ENCODE measurements at places on chromosomes 3 and 15.
A peak's percentile ranks its signal among the peaks of the same experiment; 100 is the strongest.

GRCh38 chr3:46670891-46671427 lies 22.5 kb downstream of the ALS2CL start:
- DNase-seq, result no peak

DNA sequence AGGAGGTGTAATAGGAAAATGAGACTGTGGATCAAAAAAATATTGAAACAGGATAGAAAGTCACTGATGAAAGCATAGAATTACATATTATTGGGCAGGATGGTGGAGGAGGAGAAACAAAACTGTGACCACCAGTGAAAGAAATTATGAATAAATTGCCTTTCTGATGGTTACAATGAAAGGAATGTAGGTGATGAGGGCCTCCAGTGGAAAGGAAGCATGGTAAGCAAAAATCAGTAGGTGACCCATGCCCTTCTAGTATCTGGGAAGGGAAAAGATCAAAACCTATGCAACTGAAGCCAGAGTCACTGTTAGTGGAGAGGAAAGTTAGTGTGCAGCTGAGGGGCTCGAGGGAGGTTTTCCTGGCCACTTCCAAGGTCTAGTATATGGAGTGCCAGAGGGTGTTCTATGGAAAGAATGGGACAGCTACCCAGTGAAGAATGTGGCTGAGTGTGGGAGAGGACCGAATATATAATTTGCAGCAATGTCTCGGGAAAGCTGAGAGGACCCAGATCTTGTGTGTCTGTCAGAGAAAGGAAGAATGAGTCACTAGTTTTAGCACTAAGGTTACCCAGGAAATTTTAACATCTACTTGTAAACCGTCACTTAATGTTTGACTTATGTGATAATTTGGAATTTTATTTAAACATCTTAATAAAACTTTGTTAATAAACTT lies 146.2 kb downstream of the NFKBIZ start:
- DNase-seq, result no peak

- no peak for DNase-seq
Observed at GRCh38 chr15:78061963-78062427, 15.5 kb downstream of the TBC1D2B start.

GRCh38 chr15:31091481-31091880 lies 10.0 kb downstream of the TRPM1 start:
- no peak for DNase-seq

GRCh38 chr15:91664224-91664836 lies 189.2 kb upstream of the SLCO3A1 start:
- no peak for DNase-seq

DNA sequence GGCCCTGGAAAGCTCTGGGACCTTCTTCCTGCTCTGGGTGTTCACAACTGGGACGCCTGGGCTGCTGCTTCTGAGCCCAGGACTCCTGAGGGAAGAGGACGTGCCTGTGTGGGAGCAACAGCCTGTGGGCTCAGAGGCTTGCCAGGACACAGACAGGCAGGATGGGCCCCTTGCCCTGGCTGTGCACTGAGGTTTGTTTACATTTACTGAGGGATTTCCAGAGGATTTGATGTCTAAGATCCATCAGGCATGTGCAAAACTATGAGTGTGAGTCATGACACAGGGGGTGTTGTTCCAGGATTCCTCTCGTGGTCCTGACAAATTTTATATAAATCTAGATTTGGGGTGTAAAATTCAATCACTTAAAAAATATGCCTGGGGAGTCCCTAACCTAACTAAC lies 10.6 kb downstream of the CCR9 start:
- no peak for DNase-seq

DNA sequence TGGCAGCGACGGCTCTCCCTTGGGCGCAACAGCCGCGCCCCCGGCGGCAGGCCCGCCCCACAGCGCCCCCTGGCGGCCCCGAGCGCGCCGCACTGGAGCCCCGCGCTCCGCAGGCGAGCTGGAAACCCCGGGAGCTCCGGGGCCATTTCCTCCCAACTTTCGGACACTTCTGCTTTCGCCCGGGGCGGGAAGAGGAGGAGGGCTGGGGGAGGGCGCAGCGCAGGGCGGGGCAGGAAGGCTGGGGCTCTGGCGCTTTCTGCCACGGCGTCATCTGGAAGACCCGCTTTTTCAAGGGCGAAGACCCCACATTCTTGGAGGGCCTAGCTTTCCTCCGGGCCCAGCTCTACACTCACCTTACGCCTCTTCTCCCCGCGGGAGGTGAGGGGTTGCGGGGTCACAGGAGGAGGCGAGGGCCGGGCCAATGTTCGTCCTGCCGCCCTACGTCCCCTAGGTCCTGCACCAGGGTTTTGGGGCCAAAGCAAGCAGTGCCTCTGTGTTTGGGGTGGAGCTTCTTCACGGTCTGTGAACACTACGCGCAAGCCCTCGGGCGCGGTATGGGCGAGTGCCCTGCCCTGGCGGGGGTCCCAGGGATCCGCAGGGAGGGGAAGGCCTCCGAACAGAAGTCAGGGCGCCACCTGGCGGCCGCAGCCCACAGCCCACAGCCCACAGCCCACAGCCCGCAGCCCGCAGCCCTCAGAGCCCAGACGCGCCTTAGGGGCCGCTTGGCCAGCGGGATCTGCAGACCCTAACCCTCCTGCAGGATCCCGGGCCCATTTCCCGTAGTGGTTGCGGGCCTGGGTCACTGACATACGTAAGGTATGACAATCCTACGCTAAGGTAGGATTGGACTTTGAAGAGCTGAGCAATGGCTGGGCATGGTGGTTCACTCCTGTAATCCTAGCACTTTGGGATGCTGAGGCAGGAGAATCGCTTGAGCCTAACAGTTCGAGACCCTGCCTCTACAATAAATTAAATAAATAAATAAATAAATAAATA lies 31.1 kb downstream of the FOXL2 start:
- DNase-seq, result peak; percentile 75

GRCh38 chr3:126211569-126211968 lies 31.2 kb upstream of the ALDH1L1 start:
- no peak for DNase-seq

DNA sequence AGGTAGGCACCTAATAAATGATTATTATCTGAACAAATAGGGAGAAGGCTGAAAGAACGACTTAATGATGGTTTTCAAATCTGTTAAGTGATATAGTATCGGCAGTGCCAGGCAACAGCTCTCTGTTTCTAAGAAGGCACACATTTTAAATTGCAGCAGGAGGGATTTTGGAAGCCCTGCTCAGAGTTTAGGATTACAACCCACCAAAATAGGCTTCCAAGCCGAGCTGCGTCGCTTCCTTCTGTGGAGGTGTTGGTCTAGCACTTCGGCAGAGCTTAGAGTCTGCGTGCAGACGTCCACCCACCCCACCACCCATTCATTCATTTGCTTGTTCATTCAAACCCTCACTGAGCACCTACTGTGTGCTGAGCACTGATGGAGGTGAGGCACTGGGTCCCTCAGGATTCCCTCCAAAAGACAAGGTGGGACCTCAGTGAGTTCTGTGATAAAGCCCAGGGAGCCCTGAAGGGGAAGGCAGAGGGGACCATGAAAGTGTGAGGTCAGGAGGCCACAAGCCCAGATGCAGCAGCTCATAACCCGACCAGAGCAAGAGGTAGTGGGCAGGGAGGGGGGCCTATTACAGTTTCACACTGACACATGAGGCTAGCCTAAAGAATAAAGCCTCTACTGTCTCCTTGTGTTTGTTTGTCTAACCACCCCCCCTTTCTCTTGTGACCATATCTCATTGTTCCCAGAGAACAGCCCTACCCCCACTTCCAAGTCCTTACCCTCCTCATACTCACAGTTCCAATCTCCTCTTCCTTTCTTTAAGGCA lies 8.9 kb downstream of the ADCY5 start:
- no peak for DNase-seq

DNA sequence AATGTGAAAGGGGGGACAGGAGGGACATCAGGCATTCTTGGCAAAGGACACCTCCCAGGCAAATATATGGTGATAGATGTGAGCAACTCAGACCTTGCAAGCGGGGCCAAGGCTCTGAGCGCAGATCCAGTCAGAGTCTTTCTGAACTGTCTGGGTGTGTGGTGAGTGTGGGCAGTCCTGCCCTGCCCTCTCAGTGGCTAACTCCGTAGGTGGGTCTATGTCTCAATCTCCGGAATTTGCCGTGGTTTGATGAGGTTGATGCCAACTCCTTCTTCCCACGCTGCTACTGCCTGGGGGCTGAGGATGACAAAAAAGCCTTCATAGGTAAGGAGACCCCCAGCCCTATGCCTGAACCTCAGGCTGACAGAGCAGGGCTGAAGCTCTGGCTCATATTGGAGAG lies 7.4 kb downstream of the TTLL3 start:
- no peak for DNase-seq

GRCh38 chr3:130621824-130622223 lies 104.8 kb downstream of the COL6A6 start:
- no peak for DNase-seq

DNA sequence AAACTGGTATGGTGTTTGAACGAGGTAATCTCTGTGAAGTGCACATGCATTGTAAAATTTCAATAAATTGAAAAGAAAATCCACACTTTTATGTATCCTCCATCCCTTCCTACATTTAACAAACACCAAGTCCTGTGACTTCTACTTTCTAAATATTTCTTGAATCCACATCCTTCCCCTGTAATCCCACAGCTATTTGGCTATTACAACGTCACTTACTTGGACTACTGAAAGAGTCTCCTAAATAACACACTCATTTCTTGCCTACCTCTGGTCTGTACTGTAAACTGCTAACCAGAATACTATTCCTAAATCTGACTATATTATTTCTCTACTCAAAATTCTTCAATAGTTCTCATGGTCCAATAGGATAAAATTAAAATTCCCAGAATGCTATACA lies 176.1 kb downstream of the NEK10 start:
- no peak for DNase-seq

DNA sequence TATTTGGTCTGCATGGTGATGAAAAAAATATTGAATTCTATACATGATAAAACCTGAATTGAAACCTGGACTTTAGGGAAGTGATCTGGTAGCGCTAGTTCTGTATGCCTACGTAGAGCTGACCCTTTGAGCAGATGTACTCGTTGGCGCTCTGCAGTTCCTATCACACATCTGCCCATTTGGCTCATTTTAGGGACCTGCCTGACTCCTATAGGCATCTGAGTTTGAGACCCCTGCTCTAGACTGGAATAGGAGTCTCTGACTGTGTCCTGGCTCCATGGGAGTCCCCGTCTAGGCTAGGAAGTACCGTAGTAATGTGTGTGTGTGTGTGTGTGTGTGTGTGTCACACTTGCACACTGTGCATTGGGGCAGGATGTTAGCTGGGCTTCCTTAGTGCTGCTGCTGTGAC lies 21.2 kb downstream of the STARD5 start:
- DNase-seq, result no peak

DNA sequence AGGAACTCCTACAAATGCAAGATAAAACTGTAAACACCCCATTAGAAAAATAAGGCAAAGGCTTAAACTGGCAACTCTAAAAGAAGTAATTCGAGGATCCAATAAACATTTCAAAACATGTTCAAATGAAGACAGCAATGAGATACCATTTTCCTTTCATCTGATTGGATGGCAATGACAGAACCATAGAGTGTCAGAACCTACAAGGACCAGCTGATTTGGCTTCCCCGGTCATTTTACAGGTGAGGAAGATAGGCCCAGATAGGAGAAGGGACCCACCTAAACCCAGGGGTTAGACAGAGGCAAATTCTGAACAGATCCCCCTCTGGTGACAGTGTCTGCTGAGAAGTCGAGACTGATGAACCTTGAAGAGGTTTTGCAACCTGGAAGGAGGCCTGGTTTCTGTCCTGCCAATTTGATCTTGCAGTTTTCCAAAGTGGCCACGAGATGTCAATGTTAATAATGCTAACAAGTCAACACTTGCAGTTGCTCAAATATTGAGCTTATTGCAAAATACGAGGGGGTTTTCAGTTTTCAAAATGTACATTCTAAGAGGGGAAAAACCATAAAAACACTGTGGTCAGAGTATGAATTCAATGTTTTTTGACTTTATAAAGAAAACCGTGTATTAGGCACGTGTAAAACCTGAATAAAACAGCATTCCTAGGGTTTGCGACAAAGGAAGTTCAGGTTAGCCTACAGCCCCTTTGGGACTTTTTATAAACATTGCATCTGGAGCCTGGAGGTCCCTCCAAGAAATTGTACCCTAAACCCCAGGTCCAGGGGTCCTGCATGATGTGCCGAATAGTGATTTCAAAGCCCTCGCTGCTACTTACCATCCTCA lies 21.5 kb downstream of the CFAP161 start:
- no peak for DNase-seq

GRCh38 chr3:119703820-119704531 lies 1.2 kb downstream of the CFAP91 start:
- DNase-seq, result no peak

- no peak for DNase-seq
Observed at GRCh38 chr3:17638356-17638755, 104.1 kb downstream of the TBC1D5 start.

GRCh38 chr3:34584971-34585370 lies 786.5 kb downstream of the PDCD6IP start:
- DNase-seq, result no peak

DNA sequence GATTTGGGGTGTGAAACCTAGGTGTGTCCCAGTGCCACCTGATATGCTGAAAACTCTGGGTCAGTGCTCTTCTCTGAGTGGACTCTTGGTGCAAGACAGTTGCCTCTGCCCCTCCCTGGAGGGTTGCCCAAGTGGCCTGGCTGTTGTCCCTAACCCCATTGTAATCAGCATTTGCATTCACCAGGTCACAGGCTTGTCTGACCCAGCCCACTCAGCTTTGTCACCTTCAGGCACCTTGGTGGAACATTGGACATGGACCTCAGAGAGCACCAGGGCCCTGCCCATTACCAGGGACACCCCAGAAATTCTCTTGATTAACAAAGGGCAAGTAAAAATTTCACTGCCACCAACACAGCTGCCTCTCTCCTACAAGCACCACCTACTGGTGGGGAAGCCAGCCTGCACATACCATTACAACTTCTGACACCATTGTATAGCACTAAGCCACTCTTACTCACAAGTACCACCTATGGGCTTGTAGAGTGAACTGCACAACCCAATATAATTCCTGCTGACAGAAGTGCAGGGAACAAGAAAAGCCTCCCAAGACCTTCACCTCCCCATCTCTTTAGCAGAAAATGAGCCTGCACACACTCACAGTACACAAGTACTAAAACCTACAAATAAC lies 324.6 kb downstream of the EPHA6 start:
- no peak for DNase-seq

GRCh38 chr3:20141316-20141715 lies 44.7 kb downstream of the SGO1 start:
- DNase-seq, result no peak

DNA sequence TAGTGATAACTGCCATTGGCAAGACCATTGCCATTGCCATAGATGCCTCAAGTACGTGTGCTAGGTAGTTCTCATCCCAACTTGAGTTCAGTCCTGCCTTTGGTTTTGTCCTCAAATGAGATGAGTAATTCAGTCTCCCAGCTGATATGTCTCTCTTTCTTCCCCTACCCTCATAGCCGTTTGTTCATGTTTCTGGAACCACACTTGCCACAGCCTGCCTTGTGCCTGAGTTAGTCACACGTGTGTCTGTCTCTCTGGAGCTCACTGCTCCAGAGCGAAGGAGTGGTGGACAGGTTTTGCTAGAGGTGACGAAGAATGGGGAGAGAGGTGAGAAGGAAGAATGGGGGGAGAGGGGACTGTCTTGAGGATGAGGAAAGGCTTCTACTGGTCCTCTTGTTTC lies 88.0 kb upstream of the IGF1R start:
- no peak for DNase-seq

- DNase-seq, result peak; percentile 71
Observed at GRCh38 chr3:39383045-39383880, at the start of gene SLC25A38. Gene SLC25A38, plus strand, starts transcription at chr3:39383370. Its CDS starts 355 bp downstream, at chr3:39383725.
